ENCODE measurements at places on chromosomes 16 and 17.

DNA sequence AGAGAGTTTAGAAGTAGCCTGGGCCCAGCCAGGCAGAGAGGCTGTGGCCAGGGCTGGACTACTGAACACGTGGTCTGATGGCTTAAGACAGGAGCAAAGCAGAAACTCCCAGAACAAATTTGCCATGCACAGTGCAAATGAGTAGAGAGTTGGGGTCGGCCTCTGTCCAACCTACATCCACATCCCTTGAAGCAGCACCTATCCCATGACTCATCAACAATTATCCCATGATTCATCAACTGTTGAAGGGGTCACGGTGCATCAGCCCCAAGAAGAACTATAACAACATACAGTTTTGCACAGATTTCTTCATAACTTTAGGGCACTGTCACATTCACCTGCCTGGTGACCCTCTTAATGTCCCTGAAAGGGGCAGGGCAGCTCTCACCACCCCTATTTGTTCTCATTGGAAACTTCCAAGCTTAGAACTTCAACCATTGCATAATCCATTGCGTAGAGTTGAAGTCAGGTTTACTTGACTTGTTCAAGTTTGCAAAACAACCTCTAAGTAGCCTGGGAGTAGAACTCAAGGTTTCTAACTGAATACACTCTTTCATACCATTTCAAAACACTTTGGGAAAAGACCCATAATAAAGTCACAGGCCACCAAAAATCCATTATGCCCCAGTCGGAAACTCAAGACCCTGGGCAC, 235.2 kb upstream of the CDH5 start:
- DNase-seq, result no peak

DNA sequence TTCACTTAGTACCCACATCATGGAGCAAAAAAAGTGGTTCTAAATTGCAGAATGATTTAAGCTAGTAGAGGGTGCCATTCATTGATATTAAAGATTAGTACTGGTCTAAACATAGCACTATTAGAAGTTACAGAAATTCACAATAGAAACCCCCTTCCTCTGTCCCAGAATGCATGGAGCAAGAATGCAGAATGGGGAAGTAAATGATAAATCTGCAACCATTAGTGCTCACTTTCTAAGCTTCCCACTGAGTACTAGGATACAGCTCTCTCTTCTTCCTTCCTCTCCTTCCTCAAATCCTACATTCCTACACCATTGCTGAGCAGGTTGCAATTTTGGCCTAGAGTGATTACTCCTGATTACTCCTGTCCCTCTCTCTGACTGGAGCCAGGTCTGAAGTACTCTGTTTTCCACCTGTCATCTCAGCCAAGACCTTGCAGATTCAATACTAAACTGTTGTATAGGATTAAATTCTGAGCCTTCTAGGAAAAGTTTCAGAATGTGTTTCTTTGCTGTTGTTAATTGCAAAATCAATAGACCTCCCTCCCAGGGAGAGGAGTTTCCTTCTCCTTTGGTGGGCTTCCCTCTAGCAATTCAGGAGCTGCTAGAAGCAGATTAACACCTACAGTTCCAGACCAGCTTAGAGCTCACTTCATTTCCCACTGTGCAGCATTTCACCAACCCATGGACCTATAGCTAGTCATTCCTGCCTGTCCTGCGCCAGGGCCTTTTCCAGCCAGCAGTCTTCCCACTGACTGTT, 165.5 kb upstream of the TBX2 start:
- DNase-seq, result no peak

DNA sequence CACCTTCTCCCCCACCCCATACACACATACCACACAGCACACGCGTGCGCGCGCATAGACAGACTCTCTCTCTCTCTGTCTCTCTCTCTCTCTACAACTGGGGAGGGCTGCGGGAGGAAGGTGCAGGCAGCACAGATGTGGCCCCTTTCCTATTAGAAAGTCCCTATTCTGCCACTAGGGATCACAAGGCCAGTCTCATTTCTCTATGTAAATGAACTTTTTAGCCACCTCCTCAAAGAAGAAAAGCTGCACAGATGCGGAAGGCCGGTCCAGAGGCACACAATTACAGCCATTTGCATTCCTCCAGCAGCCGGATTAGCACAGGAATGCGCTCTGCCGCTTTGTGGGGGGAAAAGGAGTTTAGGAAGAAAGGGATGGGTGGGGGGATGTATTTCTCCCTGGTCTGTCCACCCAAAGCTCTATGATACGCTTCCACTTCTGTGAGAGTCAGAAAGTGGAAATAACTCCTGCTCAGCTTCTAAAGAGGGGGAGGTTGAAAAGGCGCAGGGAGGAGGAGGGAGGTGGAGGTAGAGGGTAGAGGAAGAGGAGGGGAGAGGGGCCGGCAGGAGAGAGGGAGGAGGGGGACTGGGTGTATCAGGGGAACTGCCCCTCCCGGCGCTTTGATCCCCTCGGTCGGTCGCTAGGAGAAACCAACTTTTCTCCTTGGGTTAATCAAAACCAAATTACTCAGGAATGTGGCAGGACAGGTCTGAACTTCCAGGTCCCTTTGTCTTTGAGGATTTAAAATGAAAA, 11.7 kb downstream of the ZFHX3 start:
- DNase-seq, result no peak

DNA sequence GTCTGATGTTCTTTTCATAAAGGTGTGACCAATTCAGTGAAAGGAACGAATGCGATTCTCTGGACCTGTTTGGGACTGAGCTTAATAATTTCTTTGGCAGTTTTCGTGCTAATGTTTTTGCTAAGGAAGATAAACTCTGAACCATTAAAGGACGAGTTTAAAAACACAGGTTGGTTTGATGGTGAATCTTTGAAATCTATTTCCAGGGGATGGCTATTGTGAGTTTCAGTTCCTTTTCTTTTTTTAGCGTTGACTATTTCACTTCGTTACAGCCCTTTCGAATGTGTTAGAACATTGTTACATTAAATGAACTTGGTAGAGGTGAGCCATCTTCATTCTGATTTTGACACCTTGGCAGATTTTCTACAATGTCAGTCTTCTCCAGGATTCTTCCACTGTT, 1.2 kb downstream of the TNFRSF17 start:
- no peak for DNase-seq

- DNase-seq, result no peak
Observed at GRCh38 chr16:35208001-35208935, 1748.9 kb downstream of the TP53TG3F start.

DNA sequence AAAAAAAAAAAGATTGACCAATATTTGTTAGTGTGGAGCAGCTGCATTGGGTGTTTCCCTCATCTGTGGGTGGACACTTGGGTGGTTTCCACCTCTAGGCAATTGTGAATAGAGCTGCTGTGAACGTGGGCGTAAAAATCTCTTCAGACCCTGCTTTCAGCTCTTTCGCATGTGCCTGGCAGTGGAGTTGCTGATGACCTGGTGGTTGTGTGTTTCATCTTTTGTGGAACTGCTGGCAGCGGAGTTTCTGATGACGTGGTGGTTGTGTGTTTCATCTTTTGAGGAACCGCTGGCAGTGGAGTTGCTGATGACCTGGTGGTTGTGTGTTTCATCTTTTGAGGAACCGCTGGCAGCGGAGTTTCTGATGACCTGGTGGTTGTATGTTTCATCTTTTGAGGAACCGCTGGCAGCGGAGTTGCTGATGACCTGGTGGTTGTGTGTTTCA, 21.4 kb downstream of the ZC3H18 start:
- DNase-seq, result peak; percentile 41

GRCh38 chr16:64398793-64399192, 723.1 kb downstream of the CDH11 start:
- no peak for DNase-seq

DNA sequence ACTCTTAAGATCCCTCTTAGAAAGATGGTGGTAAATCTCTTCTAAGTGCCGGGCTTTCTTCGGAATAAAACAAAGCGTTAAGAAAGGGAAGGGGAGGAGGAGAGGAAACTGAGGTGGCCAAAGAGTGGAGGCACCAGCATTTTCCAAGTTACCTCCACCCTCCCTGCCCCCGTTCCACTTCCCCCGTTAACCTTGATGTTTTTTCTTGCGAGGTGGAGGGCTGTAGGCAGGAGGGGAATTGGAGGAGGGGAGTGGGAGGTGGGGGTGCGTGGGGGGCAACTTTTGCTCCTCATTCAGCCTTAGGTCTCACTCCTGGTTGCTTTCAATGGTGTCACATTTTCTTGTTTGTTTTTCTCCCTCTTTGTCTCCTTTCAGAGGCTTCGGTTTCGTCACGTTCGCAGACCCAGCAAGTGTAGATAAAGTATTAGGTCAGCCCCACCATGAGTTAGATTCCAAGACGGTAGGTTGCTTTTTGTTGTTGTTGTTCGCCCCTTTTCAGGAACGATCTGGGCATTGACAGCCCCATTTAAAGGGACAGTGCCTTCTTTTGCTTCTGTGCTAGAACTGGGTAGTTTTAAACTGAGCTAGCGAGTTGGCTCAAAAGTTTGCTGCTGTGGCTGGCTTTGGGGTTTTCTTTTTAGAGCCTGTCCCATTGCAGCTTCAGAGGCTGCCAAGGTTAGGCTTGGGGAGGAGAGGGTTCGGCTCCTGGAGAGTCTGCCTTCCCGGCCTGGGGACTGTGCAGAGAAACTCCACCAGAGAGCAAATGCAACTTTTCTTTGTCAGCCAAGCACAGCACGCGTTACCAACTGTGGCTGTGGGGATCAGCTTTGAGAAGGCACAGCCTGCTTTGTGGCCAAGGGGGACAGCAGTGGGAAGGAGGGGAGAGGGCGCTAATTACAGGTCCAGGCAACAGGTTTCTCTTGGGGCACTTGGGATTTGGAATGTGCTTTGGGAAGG, 1.9 kb downstream of the MSI2 start:
- DNase-seq, result no peak

DNA sequence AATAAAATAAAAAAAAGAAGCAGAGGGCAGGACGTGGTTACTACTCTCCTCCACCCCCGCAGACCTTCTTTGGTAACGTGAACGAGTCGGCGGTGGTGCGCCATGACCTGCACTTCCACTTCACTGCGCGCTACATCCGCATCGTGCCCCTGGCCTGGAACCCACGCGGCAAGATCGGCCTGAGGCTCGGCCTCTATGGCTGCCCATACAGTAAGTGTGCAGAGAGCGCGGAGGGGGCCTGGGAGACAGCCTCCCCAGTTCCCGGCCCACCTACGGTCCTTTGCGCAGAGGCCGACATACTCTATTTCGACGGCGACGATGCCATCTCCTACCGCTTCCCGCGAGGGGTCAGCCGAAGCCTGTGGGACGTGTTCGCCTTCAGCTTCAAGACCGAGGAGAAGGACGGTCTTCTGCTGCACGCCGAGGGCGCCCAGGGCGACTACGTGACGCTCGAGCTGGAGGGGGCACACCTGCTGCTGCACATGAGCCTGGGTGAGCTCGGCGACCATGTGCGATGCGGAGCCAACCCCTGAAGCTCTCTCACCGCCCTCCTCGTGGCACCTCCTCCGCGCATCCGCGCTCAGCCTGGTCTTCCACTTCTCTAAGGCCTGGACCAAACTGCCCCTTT, 2.7 kb downstream of the CNTNAP1 start:
- DNase-seq, result no peak

DNA sequence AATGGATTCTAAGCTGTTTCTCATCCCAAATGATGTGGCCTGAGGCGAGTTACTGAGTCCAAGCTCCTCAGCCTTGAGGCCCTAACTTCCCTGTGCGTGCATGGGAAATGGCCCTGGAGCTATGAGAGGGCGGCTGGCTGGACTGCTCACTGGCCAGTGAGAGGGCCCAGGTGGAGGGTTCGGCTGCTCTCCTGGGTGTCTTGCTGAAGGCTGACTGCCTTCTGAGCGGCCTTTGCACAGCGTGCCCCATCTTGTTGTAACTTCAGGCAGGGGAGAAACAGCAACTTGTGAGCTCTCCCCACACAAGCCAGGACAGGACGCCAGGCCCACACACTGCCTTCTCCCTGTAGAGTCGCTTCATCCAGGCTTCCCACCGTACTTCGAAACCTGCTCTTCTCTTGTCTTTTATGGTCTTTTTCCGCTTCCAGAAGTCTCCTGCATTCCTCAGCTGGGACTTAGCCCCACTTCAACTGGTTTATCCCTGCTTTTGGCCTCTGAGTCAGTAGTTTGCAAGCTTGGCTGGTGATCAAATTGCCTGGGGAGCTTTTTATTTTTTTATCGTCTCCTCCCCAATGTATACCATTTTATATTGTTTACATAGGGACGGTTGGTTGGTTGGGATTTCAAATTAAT, 13.3 kb downstream of the CDH3 start:
- DNase-seq, result no peak

DNA sequence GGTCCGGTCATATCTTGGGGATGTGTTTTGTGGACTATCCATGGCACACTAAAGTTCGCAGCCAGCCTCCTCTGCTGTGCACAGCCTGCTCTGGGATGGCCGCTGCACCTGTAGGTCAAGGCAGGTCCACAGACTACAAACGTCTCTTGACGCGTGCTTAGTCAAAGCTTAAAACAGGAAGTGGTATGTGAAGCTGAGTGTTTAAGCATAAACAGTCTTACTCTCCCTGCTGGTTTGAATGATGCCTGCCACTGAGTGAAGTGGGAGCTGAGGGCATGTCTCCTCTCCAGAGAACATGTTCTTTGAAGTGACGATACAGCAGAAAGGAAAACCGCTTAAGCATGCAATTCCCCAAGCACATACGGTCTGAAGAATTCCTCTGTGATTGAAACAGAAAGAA, 365.6 kb downstream of the SLC39A11 start:
- DNase-seq, result peak; percentile 10

- DNase-seq, result no peak
Observed at GRCh38 chr17:9035249-9035648, 13.9 kb downstream of the NTN1 start.

DNA sequence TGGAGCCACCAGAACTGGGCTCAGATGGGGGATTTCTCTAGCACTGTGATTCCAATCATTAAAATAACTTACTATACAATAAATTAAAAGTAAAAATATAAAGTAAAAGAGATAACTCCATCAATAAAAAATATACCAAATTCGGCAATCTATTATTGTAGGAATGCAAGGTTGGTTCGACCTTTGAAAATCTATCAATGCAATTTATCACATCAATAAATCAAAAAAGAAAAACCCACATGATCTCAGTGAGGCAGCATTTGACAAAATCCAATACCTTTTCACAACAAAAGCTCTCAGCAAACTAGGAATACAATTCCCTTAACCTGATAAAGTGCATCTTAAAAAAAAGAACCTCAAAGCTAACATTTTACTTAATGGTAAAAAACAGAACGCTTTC, 17.0 kb downstream of the RAB40B start:
- DNase-seq, result no peak

- no peak for DNase-seq
Observed at GRCh38 chr16:27772093-27772825, 222.3 kb downstream of the KATNIP start.

GRCh38 chr16:81908466-81909262, 102.6 kb downstream of the SDR42E1 start:
- DNase-seq, result no peak
